NCI-H1092 treated with DMSO at 0.1 percent for 48 hours (cell line): ENCODE measurements at places on chromosomes 7 and 10.
A peak's percentile ranks its signal among the peaks of the same experiment; 100 is the strongest.

- no peak for DNase-seq
These were observed 2.9 kb upstream of the ZNF467 start for GRCh38 chr7:149776289-149776688.

GRCh38 chr10:15572531-15573045 lies 147.1 kb downstream of the ITGA8 start:
- DNase-seq = no peak

- no peak for DNase-seq
These were observed 536 bp upstream of the POM121 start for GRCh38 chr7:72924386-72924732.

- DNase-seq = no peak
These were observed 121.0 kb downstream of the AKR1D1 start for GRCh38 chr7:138196971-138197896.

DNA sequence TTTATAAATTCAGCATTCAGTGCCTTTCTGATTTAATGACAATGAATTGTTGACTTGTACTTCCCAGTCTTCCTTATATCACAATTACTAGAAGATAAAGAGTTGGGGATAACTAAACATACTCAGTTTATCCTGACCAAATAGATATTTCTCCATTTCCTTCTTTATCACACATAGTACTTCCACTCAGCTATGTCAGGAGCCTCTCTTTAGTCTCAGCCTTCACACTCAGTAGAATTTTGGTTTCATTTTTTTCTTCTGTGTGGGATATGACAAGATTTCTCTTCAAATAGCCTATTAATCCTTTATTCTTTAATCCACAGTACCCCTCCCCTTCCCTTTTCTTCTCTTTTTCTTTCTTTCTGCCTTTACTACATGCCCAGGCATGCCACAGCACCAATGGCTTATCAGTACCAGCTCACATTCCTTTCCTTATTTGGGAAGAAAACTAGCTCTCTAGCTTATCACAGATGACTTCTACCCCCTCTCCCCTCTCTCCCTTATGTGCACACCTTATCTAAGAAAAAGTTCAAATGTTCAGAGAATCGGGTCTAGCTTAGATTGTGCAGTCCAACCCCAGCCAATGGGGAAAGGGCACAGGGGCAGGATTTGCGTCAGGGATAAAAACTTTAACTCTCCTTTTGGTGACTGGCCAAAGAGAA lies 109.0 kb downstream of the PHF14 start:
- DNase-seq = no peak

GRCh38 chr7:129882531-129882930 lies 70.2 kb downstream of the UBE2H start:
- no peak for DNase-seq

GRCh38 chr10:82409671-82410070 lies 534.7 kb downstream of the NRG3 start:
- DNase-seq = no peak

- no peak for DNase-seq
These were observed 276.7 kb upstream of the MEOX2 start for GRCh38 chr7:15963206-15963605.

DNA sequence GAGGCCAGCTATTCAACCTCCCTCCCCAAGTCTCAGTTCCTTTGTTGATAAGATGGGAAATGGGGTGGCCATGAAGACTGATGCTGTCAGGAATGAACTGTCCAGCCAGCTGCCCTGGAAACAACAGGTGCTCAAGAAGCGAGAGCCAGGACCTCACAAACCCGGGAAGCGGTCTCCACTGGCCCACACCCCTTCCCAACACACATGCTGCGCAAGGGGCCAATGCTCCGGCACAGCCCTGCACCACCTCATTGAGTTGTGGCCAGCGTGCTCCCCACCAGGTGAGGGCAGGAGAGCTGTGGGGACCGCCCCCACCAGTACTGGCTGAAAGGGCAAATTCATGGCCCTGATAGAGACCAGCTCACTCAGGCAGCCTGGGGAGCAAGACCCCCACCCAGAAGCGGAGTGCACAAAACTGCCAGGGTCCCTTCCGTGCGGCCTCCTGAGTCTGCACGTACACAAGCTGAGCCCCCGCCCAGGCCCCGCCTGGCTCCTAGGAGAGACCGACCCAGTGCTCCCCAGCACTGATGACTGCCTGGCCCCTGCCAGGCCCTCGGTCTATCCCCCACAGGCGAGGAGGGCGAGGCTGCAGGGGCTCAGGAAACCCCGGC lies 216.6 kb downstream of the MAD1L1 start:
- no peak for DNase-seq

DNA sequence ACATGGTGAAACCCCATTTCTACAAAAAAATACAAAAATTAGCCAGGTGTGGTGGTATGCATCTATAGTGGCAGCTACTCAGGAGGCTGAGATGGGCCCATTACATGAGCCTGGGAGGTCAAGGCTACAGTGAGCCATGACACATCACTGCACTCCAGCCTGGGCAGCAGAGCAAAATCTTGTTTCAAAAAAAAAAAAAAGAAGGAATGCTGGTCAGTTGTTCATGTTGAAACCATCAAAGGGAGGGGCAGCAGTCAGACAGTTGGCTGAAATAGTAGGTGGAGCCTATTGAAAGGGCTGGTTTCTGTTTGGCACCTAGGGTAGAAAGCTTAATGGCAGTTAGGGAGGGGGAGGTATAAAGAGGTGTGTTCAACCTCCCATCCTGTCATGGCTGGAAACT lies 323.0 kb downstream of the GALNT17 start:
- no peak for DNase-seq

DNA sequence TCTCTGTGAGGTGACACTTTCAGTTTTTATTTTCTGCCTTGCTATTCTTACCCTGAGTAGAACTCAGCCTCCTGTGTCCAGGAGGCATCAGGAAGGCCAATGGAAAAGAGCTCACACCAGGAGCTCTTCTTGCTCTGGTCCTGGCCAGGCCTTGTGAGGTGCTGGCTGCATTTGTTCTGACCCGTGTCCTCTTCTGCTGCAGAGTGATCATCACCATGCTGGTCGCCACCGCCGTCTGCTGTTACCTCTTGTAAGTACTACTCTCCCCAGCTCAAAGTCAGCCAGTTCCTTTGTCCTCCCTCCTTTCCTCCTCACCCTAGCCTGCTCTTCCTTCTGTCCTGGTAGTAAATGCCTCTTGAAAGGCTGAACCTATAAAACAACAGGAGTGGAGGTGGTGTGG lies 1.6 kb downstream of the ATP6V0E2 start:
- DNase-seq = no peak

GRCh38 chr7:21868576-21868850 lies 77.2 kb downstream of the CDCA7L start:
- DNase-seq = no peak

DNA sequence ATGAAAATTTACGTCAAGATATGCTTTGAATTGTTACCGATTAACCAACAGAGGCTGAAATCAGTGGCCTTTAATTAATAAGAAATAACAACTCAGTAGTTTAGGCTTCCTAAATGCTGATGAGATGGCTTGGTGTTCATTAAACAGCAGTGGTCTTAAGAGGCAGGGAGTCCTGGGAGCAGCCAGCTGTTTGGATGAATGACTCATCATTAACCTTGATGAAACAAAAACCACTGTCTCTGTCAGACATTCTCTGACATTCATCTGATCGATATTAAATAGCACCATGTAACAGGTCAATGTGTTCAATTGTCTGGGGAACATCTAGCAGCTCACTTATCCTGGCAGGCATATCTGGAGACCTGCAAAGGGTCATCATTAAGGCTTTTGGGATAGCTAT lies 234.2 kb upstream of the LRRN3 start:
- no peak for DNase-seq

DNA sequence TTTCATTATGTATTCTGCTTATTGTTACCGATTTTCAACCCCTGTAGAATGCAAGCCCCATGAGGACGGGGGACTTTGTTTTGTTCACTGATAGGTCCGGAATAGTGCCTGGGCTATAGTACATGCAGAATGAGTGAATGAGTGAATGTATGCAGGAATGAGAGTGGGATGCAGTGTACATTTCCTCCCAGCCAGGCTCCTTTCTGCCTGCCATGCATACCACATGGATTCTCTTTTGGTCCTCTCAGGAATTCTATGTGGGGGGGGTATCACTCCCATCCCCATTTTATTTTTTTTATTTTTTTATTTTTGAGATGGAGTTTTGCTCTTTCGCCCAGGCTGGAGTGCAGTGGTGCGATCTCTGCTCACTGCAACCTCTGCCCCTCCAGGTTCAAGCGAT lies 16.7 kb downstream of the TRIM56 start:
- no peak for DNase-seq

GRCh38 chr7:135197343-135197742 lies 14.0 kb downstream of the WDR91 start:
- no peak for DNase-seq

- no peak for DNase-seq
These were observed 59.1 kb downstream of the CSTF2T start for GRCh38 chr10:51640120-51640819.

DNA sequence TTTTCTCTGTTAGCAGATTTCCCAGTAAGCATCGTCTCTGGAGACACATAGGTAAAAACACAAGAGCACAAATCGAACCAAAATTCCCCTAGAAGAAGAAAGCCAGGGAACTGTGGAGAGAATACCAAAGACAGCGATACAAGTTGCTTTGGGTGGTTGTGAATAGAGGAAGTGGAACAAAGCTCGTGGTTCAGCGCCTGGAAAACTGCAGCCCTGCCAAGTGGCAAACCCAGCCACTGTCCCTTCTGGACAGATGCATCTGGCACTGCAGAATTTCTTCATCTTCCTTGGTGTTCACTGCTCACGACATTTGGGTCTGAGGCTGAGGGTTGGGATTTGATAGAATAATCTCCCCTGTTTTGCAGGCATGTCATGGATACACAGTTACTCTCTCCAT lies 733.8 kb downstream of the PARD3 start:
- DNase-seq = no peak

- DNase-seq = no peak
These were observed 3.3 kb upstream of the UBE2H start for GRCh38 chr7:129955993-129956543.

- DNase-seq = peak; percentile 11
These were observed 174.5 kb upstream of the PPP2R2D start for GRCh38 chr10:131726076-131726880.

DNA sequence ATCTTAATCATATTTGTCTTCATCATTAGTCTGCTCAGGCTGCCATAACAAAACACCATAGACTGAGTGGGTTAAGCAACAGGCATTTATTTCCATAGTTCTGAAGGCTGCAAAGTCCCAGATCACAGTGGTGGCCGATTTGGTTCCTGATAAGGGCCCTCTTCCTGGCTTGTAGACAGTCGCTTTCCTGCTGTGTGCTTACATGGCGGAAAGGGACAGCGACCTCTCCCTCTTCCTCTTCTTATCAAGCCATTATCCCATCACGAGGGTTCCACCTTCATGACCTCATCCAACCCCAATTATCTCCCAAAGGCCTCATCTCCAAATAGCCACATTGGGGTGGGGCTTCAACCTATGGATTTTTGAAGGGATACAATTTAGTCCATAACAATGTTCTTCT lies 84.0 kb downstream of the LYZL1 start:
- no peak for DNase-seq

GRCh38 chr10:127873901-127874470 lies 18.8 kb downstream of the CLRN3 start:
- DNase-seq = no peak

DNA sequence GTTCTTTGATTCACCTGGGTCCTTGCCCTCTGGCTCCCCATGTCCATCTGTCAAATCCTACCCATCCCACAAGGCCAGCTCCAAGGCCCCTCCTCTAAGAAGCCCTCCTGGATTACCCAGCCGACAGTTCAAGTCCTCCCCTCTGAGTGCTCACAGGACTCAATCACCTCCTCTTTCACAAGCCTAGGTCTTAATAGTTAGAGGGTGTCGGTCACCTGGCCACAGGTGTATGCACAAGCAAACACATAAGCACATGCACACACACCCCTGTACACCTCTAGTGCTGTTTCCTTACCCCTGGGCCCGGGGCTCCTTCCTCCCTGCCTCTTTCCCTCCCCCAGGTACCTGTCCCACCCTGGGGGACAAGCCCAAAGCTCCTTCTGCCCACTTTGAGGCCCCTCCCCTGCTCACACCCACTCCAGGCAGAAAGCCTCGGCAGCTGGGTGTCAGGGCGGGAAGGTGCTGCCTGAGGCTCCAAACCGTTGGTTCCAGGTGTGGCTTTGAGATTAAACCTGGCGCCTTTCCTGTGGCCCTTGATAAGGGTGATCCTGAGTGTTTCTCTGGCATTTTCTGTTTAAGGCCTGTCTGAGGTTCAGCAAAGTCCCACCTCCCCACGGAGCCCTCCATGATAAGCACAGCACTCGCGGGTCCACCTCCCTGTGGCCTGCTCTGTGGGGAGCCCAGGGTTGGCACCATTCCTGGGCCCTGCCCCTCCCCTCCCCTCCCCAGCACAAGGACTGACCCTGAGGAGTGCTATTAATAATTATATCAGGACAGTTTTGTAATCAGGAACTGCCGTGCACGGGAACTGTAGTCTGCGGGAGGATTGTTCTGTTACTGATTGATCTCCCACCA lies 14.6 kb upstream of the AQP1 start:
- no peak for DNase-seq

DNA sequence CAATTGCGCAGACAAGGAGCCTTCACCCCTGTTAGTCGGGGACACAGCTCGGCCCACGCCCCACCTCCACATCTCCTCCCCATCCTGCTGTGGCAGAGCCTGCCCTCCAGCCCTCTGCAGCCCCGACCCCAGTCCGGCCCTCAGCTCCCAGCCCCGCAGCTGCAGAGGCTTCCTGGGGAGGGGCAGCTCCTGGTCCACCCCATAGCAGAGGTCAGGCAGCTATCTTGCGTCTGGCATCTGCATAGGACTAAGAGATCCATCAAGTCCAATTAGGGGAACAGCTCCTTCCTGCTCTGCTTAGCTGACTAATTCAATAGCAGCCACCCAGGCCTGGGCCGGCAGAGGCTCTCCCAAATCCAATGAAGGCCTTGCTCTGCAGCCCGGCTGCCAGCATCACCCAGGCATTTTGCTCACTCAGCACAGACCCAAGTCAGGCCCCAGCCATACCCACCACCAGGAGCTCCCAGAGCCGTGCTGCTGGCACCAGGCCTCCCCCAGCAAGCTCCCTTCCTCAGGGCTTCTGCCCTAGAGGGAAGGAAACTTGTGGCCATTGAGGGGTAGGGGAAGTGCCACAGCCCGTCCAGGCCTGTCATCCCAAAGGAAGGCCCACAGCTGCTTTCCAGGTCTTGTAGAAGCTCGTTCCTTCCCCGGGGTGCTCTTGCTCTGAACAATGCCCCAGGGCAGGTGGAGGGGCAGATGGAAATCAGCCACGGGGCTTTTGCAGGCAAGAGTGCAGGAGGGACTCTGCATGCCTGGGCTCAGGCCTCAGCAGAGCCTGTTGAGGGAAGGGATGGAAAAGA lies 106.2 kb upstream of the RET start:
- DNase-seq = no peak

- DNase-seq = no peak
These were observed 1.8 kb downstream of the HOXA10 start for GRCh38 chr7:27172315-27172774.

DNA sequence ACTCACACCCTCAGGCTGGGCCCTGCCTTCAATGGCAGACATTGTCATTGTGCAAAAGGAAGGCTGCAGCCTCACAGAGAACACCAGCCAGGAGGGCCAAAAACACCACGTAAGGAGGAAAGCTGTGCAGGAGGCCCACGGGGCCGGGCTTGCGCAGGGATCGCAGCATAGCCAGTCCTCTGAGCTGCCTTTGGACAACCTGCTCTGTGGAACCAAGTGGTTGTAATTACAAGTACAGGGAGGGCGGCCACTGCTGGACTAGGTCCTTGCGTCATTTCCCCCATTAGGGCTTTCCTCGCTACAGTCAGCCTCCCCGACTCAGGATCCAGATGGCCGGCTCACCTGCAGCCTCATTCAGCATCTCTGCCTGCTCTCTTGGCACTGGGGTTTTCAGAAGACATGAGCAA lies 66.9 kb downstream of the FAM53B start:
- no peak for DNase-seq
